ENCODE measurements at places on chromosomes 3 and 15.

DNA sequence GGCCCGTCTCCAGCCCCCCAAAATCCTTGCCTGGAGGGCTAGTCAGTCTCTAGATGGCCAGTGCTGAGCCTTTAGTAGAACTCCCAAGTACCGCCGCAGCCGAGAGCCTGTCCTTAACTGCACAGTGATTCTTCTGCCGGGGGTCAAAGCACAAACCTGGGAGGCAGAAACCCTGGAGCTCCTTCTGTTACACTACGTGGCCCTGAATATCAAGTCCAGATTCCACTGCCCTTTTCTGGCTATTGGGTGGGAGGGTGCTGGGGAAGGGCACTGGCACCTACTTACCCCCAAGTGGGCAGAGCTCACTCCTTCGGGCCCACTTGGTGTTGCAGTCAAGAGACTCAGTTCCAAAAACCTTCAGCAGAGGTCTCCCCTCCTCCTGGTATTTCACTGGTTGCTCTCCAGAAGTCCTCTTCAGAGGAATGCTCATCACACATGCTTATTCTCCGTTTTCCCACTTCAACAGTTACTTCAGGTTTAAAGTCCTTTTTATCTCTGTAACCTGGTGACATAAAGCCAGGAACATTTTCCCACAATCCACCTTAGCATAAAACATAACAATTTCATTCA lies 10.8 kb downstream of the PDHB start:
- no peak for DNase-seq

DNA sequence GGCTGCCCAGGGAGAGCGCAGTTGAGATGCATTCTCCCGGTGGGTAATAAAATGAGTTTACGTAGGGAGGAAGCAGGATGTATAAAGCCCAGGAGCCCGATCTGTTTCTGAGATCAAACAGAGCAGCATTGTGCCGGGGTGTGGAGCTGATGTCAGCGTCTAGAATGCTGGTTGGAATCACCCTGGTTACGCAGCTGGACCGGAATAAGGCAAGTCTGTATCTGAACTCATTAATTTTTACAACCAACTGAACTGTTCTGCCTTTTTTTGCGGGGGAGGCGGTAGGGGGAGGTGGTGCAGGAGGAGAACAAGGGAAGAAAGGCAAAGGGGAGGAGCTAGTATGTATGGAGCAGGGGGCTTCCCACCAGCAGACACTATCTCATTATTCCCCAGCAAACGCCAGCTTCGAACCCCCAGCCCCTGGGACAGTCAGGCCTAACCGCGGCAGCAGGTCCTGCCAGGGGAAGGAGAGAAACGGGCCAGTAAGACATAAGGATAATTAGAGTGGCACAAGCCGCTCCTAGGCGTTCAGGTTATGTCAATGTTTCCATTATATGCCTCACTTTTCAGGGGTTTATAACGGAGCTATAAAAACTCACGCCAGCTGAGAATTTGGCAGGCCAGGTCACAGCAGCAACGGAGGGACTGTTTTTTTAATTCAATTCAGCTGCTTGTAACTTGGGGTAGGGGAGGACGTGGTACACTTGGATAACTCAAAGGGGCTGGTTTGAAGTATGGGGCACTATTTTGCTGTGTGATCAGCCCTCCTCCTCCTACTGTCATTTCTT lies 175.3 kb upstream of the HES1 start:
- no peak for DNase-seq

GRCh38 chr3:12559520-12559919 lies 2.6 kb downstream of the MKRN2 start:
- no peak for DNase-seq

DNA sequence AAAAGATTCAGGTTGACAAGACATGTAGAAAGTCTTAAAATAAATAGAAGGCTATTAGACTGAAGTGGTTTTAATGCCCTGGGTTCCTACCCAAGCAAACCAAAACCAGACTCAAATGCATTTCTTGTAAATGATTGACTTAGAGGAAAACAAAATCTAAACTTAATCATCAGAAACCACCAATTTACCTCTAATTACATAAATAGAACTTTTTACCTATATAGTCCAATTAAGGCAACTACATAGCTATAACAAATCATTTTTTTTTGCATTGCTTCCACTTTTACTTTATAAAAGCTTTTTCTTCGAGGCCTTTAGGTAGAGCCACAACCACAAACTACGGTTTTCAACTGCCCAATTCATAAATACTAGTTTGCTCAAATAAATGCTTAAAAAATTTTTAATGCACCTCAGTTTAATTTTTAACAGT lies 231.3 kb upstream of the ARHGEF26 start:
- DNase-seq, result no peak

- DNase-seq, result peak; percentile 45
These were observed 95.3 kb downstream of the IGF2BP2 start for GRCh38 chr3:185729337-185730055.

DNA sequence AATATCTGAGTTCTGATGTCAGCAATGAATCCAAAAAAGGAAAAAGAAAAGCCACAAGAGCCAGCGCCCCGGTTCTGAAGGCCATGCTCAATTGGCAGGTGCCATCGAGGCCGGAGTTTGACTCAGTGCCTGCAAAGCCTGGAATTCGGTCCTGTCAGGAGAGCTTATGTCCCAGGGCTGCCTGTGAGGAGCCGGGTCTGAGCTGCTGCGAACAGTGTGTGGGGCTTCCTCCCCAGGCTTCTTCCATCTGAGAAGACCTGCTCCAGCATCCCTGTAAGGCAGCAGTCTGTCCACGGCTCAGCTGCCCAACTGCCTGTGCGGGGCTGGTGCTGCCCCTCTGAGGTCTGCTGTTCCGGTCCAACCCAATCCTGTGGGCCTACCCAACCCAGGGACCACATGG lies 46.1 kb downstream of the ROPN1B start:
- no peak for DNase-seq

- DNase-seq, result no peak
These were observed 42.9 kb upstream of the NEO1 start for GRCh38 chr15:73009066-73010056.
